LHCN-M2 (cell line): ENCODE measurements at places on chromosomes 16 and 17. TPM values are rescaled to one million over a fixed set of nuclear protein-coding genes. Genes with fewer than 3 reads are reported as not detected.

Gene TP53TG3C
- 1.1 TPM in 1 of 2 replicates, not detected in the other for total RNA-seq

DNA sequence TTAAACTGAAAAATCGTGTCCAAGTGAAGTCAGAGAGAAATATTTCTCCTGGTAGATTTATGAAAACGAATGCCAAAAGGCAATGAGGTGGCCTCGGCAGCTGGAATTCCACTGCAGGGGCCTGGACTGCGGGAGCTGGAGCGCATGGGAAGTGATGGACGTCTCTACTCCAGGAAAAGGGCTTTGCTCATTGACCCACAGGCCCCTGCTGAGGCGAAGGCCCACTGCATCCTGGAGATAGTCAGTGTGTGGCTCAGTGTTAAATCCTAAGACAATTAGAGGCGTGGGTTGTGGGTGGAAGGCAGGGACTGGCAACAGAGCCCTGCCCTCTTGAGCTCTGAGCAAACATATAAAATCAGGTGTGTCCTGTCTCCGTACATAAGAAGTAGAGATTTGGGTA lies 191.4 kb downstream of the SLC39A11 start:
- no peak for DNase-seq

DNA sequence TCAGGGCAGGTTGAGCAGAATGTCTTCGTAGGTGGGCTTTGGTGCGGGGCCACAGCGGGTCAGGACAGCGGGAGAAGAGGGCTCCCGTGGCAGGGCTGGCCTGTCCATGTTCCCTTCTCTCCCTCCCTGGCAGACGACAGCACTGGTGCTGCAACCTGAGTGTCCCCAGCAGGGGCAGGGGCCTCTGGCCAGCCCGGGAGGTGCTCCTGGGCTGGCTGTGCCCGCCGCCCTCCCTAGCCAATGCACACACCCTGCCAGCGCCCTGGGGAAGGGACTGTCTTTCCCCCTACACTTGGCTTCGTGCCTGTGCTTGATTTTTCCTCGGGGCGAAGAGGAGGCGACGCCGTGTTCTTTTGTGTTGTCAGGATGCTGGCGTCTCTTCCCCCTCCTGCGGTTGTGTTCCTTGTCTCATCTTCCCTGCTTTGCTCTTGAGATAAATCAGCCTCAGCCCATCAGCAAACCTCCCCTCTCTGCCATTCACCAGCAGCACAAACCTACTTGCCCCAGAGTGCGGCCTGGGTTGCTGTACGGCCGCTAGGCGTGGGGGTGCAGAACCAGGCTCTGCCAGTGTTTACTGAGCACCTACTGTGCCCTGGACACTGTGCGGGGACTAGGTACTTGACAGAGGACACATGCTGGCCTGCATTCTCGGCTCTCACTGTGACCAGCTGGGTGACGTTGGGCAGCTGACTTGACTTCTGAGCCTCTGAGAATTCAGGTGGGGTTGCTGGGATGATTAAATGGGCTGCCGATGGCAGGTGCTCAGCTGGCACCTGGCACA lies 237.3 kb upstream of the CIBAR2 start:
- DNase-seq, result no peak

DNA sequence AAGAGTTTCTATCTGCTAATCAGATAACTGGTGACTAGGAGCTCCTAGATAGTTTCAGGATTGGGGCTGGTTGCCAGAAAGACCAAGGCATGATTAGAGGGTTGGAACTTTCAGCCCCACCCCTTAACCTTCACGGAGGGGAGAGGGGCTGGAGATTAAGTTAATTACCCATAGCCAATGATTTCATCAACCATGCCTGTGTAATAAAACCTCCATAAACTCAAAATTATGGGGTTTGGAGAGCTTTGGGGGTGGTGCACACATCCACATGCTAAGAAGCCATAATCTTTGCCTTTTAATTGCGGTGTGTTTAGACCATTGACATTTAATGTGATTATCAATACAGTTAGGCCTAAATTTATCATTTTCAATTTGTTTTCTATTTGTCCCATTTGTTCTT lies 161.7 kb downstream of the CDK5R1 start:
- no peak for DNase-seq

GRCh38 chr16:19822533-19822932 lies 62.1 kb downstream of the GPRC5B start:
- no peak for DNase-seq

DNA sequence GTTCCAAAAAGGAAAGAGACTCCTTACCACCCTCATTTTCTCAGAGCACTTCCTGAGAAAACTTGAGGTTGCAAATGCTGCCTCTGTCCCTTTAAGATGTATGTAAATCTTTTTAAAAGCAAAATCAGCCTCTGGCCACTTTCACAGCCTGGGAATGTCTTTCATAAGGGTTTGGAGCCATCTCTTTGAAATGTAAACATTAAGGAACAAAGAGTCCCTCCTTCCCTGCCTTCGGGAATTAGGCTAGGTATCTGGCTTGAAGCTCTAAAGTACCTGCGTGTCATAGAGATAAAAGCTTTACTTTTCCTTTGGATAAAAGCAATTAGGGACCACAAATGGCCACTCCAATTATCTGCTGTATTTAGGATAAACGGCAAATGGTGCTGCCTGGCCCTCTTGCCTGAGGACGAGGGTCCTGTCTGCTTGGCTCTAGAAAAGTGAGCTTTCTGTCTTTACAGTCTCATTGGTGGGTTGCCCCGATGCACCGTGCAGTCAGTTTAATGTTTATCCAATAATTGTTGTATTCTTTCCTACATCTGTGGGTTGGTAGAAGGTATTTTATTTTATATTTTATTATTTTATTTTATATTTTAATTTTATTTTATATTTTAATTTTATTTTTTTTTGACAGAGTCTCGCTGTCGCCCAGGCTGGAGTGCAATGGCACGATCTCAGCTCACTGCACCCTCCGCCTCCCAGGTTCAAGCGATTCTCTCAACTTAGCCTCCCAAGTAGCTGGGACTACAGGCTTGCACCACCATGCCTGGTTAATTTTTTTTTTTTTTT lies 23.9 kb downstream of the NLRC3 start:
- DNase-seq, result no peak

GRCh38 chr17:71363661-71364060 lies 757.2 kb upstream of the SOX9 start:
- DNase-seq, result no peak

Gene SLC16A6
- 0.13 and 0.17 TPM in 2 replicates for total RNA-seq

Gene AOC3
- 0.17 TPM in 1 of 2 replicates, not detected in the other for total RNA-seq

DNA sequence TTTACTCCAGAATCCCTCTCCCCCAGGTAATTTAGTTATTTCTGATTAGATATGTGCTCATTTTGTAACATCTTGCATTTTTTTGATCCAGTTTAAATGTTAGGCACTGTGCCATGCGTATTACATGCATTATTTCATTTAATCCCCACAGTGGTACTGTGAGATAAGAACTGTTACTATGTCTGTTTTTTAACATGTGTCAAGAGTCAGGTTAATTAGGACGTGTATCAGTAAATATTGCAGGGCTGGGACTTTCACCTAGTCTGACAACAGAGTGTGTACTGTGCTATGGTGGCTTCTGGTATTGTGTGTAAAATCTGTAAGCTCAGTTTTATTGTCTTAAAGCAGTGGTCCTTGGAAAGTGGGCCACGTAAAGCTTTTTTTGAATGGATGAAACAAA lies 10.6 kb downstream of the RSPRY1 start:
- no peak for DNase-seq

Gene TVP23A
- total RNA-seq, result not detected in 2 replicates

DNA sequence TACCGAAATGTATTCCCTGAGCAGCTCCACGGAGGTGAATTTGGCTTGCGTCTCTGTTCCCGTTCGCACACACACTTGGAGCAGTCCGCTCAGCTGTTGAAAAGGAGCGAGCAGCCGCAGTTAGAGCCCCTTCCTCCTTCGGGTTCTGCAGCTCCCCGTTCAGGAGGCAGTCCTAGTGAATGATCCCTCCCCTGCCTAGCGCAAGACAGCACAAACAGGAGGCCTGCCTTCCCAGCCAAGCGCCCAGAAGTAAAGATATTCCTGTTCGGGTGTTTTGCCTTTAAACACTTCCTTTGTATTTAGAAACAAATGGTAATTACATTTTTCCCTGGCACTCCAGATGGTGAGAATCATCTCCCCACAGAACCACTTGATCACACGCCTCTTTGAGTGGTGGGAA lies 64.7 kb downstream of the ABCC12 start:
- no peak for DNase-seq

- DNase-seq, result no peak
These were observed 93.8 kb downstream of the LITAF start for GRCh38 chr16:11492808-11493530.

Gene RND2
- total RNA-seq, result 0.06 TPM in 1 of 2 replicates, not detected in the other

DNA sequence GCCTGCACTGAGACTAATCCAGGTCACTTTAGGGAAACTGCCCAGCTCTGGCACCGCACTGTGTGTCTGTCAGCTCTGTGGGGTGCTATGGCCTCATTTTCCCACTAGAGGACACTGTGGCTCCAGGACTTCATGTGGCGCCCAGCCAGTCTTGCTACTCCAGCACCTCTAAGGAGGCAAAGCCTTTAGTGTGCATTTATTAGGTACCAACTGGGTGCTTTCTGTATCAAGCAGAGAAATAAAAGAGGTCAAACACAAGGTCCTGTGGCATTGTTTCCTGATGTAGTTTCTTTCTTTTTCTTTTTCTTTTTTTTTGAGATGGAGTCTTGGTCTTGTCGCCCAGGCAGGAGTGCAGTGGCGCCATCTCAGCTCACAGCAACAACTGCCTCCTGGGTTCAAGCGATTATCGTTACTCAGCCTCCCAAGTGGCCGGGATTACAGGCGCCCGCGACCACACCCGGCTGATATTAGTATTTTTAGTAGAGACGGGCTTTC lies 12.5 kb upstream of the RHBDL3 start:
- DNase-seq, result peak; percentile 61

DNA sequence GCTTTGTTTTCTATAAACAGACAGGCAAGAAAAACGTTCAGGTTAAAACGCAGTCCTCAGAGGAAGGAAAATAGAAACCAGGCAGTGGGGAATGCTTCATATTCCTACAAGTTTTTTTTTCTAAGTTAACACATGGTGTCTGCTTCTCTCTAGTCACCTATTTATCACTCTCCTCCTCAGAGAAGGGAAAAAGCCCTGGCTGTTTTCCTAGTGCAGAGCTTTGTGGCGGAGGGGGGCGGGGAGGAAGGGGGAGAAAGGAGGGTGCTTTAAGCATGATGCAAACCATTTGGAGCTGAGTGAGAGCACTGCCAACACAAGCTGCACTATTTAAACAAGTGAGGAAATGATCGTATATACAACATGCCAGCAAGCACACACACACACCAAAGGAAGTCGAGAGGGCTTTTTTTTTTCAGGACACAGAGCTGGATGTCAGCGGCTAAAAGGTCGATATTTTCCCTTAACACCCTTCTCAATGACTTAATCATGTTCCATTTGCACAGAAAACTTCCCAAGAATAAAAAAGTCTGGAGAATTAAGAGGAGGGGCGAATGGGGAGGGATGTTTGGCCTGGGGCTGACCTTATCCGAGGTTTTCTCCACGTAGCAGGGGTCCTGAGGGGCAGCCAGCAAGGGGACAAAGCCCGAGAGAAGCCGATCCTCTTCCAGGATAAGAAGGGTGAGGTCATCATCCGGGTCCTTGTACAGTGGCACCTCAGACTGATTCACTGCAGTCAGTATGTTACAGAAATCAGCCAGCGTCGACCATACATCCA lies 117.4 kb downstream of the HIC1 start:
- DNase-seq, result peak; percentile 72

Gene ERN1
- 2.9 and 3.8 TPM in 2 replicates for total RNA-seq

GRCh38 chr16:4894276-4895150 lies 42.4 kb downstream of the PPL start:
- peak; percentile 10 for DNase-seq

Gene CTRL
- 0.71 and 2.6 TPM in 2 replicates for total RNA-seq

Gene ITGB3
- total RNA-seq, result 3.8 and 4.5 TPM in 2 replicates

DNA sequence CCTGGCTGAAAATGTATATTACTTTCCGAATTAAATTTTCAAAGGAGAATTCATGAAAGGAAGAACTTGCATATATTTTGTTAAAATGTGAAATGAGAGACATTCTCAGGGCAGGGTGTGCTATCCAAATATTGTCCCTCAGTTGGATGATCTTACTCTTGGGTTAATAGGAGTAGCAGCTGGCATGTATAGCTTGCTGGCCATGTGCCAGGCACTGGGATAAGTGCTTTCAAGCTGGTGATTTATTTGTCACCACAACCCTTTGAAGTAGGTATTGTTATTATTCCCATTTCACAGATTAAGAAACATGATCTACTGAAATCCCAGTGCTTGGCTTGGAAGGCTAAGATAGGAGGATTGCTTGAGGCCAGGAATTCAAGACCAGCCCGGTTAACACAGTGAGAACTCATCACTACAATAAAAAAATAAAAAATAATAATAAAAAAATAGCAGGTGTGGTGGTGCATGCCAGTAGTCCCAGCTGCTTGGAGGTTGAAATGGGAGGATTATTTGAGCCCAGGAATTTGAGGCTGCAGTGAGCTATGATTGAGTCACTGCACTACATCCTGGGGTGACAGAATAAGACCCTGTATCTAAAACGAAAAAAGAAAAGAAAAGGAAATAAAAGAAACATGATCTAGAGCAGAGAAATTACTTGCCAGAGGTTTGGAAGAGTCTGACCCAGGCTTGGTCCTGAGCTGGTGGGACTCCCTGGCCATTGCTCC lies 11.6 kb upstream of the MPHOSPH6 start:
- peak; percentile 61 for DNase-seq

DNA sequence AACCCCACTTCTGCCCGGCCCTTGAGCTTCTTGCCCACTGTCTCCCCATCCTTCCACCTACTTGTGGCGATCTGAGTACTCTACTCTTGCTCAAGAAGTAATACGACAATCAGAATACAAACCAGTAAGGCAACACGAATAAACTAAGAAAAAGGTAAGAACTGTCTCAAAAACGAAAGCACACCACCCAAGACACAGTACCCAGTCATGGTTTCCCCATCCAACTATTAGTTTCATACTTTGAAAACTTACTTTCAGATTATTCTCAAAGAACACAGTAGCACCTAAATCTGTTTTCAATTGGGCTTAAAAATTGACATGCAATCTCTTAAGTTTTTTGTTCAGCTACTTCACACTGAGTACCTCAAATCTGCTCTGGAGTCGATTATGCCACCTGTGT lies 13.9 kb downstream of the GINS2 start:
- DNase-seq, result no peak

Gene GP1BA
- not detected in 2 replicates for total RNA-seq

- DNase-seq, result peak; percentile 25
These were observed 493 bp downstream of the PLSCR3 start for GRCh38 chr17:7393613-7394451.

GRCh38 chr17:22265807-22266206 lies 573.5 kb downstream of the KCNJ18 start:
- DNase-seq, result no peak

Gene MYH8
- 0.11 TPM in 1 of 2 replicates, not detected in the other for total RNA-seq

- peak; percentile 78 for DNase-seq
These were observed at the start of the genes DNAAF1 and HSDL1 for GRCh38 chr16:84144859-84145639. DNAAF1 (plus strand) TSS chr16:84145308; CDS start chr16:84145441, 133 bp downstream. HSDL1 (minus strand) TSS chr16:84145177; CDS start chr16:84131321, 13,856 bp downstream.

- DNase-seq, result no peak
These were observed 146.6 kb downstream of the SKAP1 start for GRCh38 chr17:48283411-48283810.
